ENCODE measurements at places on chromosomes 3 and 15. TPM values are rescaled to one million over a fixed set of nuclear protein-coding genes. Genes with fewer than 3 reads are reported as not detected.

Gene TYRO3
- total RNA-seq, result 1.2 TPM

Gene VEPH1
- total RNA-seq, result not detected

Gene FILIP1L
- total RNA-seq, result 116 TPM

Gene CHDH
- 14.3 TPM for total RNA-seq

Gene ACSBG1
- not detected for total RNA-seq

Gene DUOXA2
- total RNA-seq, result not detected

Gene UROC1
- total RNA-seq, result not detected

Gene MEIS2
- 64.5 TPM for total RNA-seq

Gene TUSC7
- not detected for total RNA-seq

Gene SPESP1
- total RNA-seq, result 4.1 TPM

Gene IQCF5
- not detected for total RNA-seq

Gene SAMMSON
- total RNA-seq, result not detected

Gene FOXB1
- total RNA-seq, result not detected

Gene GPX1
- 86.8 TPM for total RNA-seq

Gene IQCF6
- total RNA-seq, result not detected

Gene ACKR2
- 1.3 TPM for total RNA-seq

Data from heart right ventricle (tissue), 16 donors.